ENCODE measurements at places on chromosomes 5 and 9. TPM values are rescaled to one million over a fixed set of nuclear protein-coding genes. Genes with fewer than 3 reads are reported as not detected.

The MZB1 gene
- total RNA-seq: not detected

The WDR31 gene
- 0.27 TPM for total RNA-seq

The VLDLR gene
- total RNA-seq: 8.3 TPM

The STPG3 gene
- total RNA-seq: not detected

The ACSL6 gene
- total RNA-seq: 0.39 TPM

The PCDHGA9 gene
- total RNA-seq: 0.70 TPM

The FOXD4L4 gene
- total RNA-seq: not detected

The AGXT2 gene
- total RNA-seq: not detected

All from hair follicular keratinocyte (primary cell).